CD8-positive, alpha-beta T cell (primary cell): ENCODE measurements at places on chromosomes 1 and 21.

DNA sequence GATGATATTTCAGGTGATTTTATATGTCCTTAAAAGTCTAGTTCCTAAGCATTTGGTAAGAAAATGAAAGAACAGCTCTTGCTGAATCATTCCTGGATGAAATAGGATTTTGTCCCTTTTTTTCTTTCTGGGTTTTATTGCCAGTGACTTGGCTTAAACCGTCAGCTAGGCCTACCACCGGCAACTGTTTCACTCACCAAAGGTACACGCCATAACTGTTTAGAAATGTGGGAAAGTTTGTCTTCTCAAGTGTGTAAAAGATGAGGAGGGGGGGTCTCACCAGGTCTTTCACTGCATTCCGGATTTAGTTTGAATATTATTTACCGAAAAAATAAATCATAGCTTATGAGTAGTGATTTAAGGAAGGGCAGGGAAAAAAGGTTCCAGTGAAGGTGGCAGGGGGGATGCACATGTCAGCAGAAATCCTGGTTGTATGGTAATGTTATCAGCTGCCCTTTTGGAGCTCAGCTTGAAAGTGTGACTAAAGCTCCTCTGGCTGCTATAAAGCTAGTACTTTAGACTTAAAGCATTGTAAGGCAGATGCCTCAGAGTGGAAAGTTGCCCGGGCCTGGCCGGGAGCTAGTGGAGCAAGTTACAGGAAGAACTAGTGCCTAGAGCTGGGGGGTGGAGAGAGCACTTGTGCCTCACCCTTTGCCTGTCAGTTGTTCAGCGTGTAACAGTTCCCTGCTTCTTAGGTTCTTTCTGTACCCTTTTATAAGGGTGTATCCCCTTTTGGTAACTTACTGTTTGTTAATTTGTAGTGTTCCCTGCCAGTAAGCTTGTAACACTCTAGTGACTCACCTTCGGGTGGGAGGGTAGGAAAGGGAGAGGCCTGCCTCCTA is 3.1 kb downstream of the ATP1A1 start:
- DNase-seq: no peak

GRCh38 chr1:88053065-88053464 is 631.0 kb upstream of the PKN2 start:
- no peak for DNase-seq

DNA sequence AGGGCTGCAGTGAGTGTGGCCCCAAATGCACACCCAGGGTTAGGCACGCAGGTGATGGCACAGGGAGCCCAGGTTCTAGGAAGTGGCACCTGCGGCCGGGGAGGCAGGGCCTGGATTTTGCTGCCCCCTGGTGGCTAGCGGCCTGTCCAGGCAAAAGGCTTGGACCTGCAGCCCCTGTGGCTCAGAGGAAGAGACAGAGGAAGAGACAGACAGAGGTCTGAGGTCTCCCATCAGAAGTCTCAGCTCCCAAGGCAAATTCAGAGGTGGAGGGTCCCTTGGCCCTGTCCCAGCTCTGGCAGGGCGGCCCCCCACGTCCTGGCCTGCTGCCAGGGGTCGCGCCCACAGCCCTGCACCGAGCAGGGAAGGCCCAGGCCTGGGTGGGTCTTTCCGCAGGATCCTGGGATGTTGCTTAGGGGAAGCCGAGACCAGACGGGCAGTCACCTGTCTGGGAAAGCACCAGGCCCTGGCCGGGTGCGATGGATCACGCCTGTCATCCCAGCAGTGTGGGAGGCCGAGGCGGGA is 8.0 kb upstream of the TNFRSF14 start:
- peak; percentile 82 for DNase-seq

GRCh38 chr1:150409504-150410362 is 45.8 kb downstream of the RPRD2 start:
- no peak for DNase-seq

DNA sequence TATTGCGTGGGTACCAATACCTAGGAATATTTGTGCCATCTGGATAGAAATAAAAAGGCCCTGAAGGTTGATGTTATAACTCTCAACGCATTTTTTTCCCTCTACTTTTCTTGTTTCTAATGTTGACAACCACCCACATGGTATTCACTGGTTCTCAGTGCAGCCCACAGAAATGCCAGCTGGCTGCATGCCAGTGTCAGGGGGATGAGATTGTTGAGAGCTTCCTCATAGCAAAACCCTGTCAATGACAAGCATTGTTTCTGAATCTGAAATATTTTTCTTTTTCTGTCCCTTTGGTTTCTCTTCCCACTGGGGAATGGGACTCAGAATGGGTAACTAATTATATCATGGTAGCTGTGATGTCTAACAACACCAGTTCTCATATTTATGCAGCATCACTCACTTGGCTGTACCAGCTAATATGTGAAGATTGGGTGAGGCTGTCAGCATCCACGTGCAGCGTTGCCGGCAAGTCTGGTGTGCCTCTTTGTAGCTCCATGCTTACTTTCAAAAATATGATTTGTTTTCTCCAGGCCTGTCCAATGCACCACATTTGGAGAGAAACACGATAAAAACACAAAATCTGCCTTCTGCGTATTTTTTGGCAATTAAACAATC is 284.6 kb downstream of the PTBP2 start:
- no peak for DNase-seq

- no peak for DNase-seq
Measured at GRCh38 chr1:17846341-17846740, 91.2 kb downstream of the ACTL8 start.

GRCh38 chr1:934991-935750 is 11.4 kb downstream of the SAMD11 start:
- DNase-seq: no peak

- DNase-seq: no peak
Measured at GRCh38 chr1:112694363-112694929, 12.5 kb downstream of the RHOC start.

DNA sequence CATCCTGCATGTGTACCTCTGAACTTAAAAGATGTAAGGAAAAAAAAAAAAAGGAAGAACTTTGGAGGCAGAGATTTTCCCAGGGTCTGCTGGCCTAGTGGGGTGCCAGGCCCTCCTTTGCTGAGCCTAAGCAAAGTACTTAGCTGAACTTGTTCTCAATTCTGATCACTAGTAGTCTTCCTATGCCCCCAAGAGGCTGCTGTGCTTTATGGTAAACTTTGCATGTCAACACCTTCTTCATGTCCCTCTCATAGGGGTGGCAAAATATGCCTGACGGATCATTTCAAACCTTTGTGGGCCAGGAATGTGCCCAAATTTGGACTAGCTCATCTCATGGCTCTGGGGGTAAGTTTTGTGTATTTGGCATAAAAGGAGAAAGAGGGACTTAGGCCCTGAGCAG is 1.4 kb upstream of the USP21 start:
- no peak for DNase-seq

GRCh38 chr1:96845464-96845863 is 123.9 kb downstream of the PTBP2 start:
- DNase-seq: peak; percentile 23

DNA sequence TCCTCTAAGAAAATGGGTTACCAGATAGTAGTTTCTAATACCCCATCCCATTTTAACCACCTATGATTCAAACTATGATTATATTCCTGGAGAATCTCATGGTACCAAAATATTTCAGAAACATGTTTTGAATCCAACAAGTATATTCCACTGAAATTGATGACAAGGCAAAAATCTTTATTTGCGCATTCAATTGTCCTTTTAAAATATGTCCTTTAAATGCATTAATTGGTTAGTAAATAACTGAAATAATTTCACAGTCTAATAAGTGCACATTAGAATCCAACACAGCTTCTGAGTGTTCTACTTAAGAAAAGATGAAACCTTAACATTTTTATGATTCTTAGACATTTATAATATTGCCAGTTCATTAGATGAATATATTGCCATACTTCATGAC is 356.6 kb downstream of the SETD4 start:
- no peak for DNase-seq

DNA sequence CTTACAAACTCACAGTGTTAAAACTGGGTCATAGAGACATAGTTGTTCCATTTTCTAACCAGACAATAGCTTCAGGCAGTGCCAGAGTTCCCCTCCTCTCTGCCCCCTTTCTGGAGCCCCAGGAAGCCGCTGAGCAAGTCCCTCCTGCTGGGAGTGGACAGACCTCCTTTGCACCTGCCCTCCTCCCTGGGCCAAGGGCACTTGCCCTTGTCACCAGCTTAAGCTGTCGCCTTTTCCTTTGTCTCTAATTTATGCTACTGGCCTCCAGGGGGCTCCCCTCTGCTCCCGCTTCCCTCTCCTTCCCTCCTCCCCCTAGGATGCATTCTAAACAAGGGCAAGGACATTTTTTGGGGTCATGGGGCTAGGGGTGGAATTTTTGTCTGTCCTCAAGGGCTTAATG is 182.4 kb downstream of the MIS18A start:
- DNase-seq: no peak

GRCh38 chr1:34844252-34844634 is 15.3 kb downstream of the SMIM12 start:
- DNase-seq: no peak

DNA sequence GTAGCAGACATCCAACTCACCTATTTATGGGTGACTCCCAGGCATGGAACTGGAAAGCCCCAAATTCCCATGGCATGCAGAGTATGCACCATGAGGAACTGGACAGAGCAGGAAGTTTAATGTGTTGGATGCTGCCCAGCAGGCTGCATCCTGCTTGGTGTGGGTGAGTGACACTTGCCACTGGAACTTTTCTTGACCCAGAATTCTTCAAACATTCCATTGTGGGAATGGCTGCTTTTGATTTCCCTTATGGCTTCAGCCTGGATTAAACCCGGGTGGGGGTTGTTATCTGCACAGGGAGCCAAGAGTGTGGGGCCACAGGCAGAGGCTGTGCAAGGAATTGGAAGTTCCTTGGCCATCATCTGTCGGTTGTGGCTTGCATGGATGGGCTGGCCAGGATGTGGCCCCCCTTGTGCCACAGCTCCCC is 26.9 kb upstream of the BACE2 start:
- no peak for DNase-seq

GRCh38 chr1:205074084-205074483 is 10.2 kb downstream of the TMEM81 start:
- DNase-seq: no peak

- peak; percentile 47 for DNase-seq
Measured at GRCh38 chr1:230145505-230145899, 78.5 kb downstream of the GALNT2 start.

DNA sequence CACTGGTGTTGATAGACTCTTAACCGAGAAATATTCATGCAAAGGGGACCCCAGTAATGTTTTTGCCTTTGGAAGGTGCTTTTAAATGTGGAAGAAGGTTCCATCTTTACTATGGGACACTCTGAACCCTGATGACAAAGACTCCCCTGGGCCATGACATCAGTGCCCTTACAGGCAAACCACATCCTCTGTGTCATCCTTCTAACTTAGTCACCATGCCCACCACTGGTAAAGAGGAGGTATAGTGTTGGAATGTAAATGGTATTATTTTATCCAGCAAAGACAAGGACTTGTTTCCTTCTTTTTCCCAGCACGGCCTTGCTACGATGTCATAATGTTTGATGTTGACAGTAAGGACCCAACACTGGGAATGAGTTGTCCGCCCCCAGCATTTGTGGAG is 12.6 kb downstream of the METTL13 start:
- DNase-seq: no peak

GRCh38 chr1:162918151-162918754 is 57.3 kb upstream of the CCDC190 start:
- no peak for DNase-seq

GRCh38 chr21:40158366-40158765 is 291.1 kb downstream of the PCP4 start:
- DNase-seq: no peak

- DNase-seq: no peak
Measured at GRCh38 chr1:56575865-56576264, 3.5 kb downstream of the PLPP3 start.

GRCh38 chr1:65357291-65357960 is 48.1 kb downstream of the DNAJC6 start:
- DNase-seq: no peak

- no peak for DNase-seq
Measured at GRCh38 chr1:102875756-102876155, 232.6 kb downstream of the COL11A1 start.

DNA sequence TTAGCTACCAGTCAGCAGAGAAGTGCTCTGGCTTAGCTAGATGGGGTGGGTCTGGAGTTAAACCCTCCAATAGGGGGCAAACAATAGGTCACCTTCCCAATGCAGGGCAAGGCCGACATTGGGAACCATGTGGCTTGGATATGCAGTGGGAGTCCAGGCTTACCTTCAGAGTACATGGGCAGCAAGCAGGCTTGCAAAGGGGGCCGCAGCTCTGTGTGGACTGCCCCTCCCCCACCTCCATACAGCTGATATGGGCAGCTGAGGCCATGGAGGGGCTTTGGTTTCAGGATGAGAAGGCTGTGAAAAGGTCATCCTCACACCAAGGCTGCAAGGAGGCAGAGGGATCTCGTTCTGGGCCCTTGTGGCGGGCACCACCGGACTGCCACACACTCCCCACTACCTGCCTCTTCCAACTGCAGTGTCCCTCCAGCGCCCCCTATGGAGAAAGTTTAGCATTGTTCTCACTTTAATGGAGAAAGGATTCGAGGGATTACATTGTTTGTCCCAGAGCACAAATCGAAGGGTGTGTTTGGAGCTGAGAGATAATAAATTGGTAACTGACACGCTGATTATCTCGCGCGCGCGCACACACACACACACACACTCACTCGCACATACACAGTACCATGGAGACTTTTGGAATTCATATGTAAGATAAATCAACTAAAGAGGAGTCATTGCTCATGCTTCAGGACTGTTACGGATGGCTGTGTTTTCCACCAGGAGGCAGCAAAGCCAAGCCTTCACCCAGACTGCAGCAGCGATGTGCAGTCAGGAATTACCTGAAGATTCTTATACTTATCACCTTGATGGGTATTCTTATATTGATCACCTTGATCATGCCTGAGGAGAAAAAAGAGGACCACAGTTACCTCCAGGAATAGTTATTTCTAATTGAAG is 7.0 kb upstream of the SMCP start:
- no peak for DNase-seq

DNA sequence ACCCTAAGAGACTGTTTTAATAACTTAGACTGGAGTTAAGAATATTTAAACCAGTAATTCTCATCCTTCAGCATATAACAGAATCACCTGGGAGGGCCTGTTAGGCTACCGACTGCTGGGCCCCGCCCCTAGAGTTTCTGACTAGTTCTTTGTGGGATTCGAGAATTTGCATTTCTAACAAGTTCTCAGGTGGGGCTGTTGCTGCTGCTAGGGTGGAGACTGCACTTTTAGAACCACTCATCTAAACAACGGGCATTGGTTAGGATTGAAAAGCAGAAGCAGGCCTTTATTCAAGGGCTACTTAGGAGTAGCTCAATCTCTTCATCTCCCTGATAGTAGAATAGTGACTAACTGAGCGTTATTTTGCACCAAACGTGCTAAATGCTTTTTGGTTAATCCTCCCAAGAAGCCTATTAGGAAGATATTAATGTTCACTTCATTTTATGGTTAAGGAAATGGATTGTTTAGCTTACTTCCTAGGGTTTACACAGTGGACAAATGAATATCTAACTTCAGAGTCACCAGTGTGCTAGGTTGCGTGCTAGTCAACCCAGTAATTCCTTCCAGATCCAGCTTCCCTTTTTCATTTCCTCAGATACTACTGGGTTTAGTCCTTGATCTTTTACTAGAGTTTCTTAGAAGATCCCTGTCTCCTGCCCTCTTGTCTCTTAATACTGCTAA is 31.1 kb upstream of the UAP1 start:
- DNase-seq: no peak
